ENCODE measurements at places on chromosomes 5 and 9.

DNA sequence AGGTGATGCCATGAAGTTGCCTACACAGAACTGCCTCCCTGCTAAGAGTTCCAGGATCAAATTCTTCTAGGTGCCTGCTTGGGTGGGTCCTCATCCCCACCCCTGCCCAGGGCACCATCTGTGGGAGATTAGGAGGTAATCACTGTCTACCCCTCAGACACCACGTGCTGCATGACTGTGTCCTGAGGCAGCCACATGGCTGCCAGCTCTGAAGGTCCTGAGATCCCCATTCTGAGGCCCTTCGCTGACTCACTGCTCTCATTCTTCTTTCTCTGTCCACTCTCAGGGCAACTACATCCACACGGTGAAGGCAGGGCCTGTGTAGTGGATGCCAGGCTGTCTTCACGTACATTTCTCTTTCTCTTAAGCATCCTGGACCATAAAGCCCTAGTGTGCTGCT, 222.9 kb upstream of the ANKRD55 start:
- no peak for DNase-seq

DNA sequence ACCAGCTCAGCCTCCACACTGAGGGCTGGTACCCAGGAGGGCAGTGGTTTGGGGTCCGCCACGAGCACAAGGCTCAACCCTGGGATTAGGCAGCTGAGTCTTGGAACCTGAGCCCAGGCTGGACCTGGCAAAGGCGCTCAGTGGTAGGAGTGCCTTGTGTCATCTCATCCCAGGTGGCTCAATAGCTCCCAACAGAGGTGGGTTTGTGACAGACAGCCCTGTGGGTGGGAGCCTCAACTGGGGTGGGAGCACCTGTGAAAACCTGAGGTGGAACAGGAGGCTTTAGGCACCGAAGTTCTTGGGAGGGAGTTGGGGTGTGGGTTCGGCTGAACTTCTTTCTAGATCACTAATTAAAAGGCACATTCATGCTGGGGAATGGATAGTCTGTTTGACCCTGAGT, 35.2 kb upstream of the SMU1 start:
- DNase-seq = no peak

DNA sequence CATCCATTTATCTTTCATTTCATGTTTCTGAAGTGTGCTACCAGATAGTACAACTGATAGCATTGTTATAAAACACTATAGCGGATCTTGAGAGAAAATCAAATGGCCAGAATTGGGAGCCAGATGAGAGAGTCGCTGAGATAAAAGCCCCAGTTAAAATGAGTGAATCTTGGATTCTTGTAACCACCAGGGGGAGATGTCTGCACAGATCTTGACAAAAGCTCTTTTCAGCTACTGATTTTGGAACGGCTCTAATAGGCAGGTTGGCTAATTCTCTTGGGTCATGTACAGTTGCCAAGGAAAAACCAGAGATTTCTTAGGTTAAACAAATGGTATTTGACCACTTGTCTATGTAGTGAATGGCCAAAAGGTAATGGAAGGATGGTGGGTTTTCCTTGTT, 21.7 kb downstream of the F2RL2 start:
- peak; percentile 73 for DNase-seq

DNA sequence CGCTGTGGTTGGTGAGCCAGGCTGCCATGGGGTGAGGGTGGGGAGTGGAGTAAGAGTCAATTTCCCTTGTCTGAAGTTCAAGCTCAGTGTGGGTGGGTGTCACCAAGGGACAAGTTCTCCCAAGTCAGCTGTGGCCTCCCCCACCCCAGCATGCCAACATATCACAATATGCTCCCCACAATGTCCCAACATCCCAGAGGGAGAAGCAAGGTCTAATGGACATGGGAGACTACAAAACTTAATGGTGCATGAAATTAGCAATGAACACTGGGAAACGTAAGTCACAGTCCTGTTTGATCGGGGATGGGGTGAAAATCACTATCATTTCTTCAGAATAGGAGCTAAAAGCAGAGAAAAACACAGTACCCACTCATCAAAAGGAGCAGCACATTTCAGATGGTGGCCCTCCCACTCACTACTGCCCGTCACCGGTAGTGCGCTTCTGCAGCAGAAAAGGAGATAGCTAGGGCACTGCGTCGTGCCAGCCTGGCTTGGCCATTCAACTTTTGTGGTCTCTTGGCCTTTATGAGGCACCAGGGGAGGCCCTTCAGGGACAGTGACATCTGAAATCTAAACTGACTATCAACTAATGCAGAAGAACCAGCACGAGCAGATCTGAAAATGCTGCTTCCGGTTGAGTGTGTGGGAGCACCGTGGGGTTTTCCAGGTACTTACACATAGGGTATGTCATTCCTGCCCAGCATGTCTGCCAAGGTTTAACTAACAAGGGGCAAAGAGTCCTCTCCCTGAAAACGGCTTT, 20.5 kb upstream of the NDFIP1 start:
- peak; percentile 41 for DNase-seq

GRCh38 chr9:35923927-35924763, 14.9 kb downstream of the SPAAR start:
- DNase-seq = peak; percentile 86

DNA sequence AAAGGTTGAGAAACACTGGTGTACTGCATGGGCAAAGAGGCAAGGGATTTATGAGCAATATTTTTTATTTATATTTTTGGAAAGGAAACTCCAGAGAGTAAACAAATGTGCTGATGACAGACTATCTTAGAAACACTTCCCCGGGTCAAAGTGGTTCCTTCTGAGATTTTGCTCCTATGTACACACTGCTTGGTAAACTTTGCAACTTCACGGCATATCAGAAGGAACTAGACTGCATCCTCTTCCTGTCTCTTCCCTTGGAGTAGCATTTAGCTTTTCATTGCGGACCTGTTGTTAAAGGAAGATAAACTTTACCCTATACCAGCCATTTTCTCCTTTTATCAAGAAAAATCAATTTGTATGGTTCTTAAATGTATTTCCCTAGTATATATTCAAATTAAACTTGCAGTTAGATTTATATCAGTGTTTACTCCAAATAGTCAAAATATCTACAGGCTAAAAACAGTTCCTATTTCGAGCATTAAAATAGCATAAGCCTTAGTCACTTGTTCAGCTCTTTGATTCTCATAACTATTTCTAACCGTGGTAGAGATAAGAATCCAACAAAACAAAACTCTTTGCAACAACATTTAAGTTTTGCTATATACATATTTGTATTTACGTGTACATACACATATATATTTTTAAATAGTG, 48.0 kb upstream of the LRRC19 start:
- DNase-seq = peak; percentile 21

DNA sequence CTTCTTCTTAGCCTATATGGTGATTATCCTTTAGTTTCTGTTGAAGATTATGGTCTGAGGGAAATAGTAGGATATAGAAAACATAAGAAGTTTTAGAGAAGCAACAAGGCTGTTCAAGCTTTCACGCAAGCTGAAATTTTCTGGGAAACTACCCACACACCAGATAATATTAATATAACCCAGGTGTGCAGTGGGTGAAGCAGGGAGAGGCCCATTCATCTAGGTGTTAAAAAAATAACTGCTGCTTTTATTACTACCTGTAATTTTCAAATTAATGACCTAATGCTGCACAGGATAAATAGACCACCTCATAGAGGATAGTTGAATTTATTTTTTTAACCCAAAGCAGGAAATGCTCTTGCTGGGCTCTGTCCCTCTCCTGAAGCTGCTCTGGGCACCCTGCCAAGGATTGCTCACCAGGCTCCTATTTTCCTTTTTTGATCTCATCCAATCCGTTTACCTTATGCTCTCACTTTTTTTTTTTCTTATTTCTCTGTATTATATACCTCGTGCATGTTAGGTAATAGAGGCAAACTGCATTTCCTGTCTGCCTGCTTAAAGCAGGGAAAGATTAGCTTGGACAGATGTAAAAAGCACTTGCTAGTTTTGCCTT, 124.3 kb upstream of the SLC12A2 start:
- DNase-seq = no peak

GRCh38 chr9:3436629-3437420, 89.0 kb downstream of the RFX3 start:
- DNase-seq = no peak

- DNase-seq = no peak
Observed at GRCh38 chr5:53922508-53923498, 362.4 kb downstream of the NDUFS4 start.

DNA sequence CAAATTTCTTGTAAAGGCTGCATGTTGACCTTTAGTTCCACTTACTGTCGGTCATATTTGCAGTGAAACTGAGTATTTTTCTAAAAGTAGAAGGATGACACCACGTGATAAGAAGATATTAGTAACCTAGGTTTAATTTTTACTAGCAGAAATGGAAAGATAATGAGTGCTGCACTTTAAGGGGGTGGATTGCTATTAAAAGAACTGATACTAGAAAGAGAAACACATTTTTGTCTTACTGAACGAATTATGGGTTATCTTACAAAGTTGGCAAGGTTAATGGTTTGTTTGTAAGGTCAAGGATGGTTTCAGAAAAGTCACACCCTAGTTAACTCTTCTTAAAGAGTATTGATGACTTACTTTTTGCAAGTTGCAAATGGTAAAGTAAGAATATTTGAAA, 2.4 kb downstream of the MACIR start:
- DNase-seq = no peak

DNA sequence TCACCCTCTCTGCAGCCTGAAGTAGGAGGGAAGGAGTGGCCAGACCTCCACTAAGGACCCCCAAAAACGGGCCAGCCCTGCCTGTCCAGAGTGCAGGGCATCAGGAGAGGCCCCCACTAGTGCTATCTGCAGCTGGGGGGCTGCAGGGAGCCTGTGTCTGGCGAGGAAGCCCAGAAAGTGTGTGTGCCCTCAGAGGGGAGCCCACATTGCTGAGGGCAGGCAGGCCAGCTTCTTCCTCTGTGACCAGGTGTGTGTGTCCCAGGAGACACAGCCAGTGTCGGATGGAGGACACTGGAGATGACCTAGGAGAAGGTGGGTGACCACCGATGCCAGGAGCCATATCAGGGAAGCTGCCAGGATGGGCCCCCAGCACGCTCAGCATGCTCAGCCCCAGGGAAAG, 218.7 kb downstream of the IRX2 start:
- no peak for DNase-seq

GRCh38 chr9:36174731-36175130, 5.5 kb downstream of the CCIN start:
- DNase-seq = no peak

GRCh38 chr5:71705421-71705820, 13.7 kb upstream of the CARTPT start:
- DNase-seq = no peak

DNA sequence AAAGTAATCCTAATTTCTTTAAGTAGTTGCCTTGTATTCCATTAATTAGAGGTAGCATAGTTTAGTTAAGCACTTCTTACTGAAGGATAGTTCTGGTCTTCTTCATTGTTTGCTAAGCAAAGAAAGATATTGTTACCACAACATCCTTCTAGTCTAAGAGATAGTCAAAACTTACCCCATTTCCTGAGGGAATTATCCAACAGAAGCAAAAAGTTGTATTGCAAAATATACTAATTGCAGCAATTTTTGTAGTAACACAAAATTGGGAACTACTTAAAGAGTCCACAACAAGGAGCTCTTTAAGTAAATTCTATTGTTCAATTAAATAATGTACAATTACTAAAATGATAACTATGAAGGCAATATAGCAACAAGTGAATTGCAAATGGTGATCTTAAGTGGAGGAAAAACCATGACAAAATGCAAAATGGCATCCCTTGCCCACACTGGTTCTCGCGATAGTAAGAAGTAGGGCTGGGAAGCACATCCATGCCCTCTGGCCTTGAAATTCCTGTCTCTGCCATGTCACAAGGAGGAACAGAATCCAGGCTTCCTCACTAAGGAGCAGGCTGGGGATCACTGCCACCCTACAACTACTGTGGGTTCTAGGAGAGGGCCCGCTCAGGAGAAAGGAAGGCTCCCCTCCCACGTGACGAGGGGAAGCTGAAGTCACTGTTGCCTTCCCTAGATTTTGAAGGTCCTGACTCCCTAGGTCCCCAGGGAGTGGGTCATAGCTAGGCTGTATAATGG, 23.3 kb upstream of the MEGF9 start:
- peak; percentile 68 for DNase-seq

DNA sequence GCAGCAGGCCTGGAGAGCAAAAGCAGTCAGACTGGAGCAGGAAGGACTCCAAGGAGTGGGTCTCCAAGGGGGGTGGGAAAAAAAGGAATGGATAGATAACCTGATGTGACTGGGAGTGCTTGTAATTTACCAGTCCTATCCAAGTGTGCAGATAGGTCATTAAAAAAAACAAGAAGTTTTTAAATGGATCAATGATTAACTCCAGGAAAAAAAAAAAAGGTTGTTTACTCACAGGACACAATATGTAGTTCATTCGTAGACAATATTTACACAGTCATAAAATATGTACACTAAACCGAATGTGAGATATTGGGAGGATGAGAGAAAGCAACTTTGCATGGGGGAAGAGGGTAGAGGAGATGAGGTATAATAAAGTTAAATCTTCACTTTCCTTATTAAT, 20.4 kb downstream of the ZBTB5 start:
- DNase-seq = no peak

DNA sequence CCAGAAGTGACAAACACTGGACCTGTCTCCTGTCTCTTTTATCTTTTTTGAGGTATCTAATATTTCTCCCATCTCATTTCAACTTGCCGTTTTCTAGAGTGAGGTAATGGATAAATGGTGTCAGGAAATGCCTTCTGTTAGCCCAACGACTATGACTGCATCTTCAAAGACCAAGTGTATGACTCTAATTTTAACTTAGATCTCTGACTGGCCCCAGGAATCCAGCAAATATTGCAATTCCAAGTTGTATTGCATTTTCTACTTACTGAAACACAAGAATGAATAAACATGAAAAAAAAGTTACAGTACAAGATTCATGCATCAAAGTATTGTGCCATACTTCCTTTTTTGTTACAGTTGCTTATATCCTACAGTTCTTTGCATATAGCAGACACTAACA, 26.3 kb downstream of the SLC28A3 start:
- DNase-seq = no peak

GRCh38 chr9:134571946-134572917, 69.4 kb upstream of the COL5A1 start:
- peak; percentile 22 for DNase-seq

GRCh38 chr5:56608217-56608925, 207.0 kb upstream of the MAP3K1 start:
- peak; percentile 59 for DNase-seq

GRCh38 chr9:108264093-108264492, 591.7 kb downstream of the ACTL7B start:
- no peak for DNase-seq

- DNase-seq = no peak
Observed at GRCh38 chr5:40572937-40573336, 106.8 kb upstream of the PTGER4 start.

GRCh38 chr5:84453405-84453804, 68.7 kb upstream of the EDIL3 start:
- no peak for DNase-seq

DNA sequence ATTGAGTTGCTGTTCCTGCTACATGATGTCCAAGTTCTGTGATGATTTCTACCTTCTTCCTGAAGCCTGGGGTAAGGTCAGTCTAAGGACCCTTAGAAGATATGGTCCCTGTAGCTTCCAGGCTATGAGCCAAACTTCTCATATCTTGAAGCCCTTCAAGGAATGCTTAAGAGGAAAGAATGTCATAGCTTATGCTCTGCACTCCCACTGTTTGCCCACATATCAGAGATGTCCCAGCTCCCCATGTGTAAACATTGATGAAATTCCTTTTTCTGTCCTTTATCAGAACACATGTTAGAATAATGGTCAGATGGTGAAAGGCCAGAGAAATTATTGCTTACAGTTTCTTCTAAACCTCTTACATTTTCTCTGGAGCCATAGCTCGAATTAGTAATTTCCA, 41.4 kb upstream of the RUSC2 start:
- DNase-seq = no peak

GRCh38 chr5:55603922-55604321, 69.2 kb upstream of the PLPP1 start:
- no peak for DNase-seq

Data from suppressor macrophage treated with lipopolysaccharide for 1 hour (primary cell).